ENCODE measurements at places on chromosomes 2 and 18.

DNA sequence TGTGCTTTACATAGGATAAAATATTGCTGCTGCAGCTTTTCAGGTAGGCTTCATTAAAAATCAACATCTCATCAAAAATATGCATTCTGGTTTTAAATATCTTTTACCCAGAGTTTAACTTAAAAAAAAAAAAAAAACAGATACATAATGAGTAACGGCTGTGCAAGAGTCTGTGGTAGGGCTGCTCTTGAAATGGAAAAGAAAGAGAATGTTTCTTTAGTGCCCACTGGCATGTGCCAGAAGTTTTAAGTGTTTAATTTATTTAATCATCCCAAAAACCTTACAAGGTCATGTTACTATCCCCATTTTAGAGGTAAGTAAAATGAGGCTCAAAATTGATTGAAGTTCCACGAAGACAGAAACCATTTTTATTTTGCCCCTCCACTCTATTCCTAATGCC lies 92.1 kb downstream of the SLC8A1 start:
- DNase-seq = no peak

DNA sequence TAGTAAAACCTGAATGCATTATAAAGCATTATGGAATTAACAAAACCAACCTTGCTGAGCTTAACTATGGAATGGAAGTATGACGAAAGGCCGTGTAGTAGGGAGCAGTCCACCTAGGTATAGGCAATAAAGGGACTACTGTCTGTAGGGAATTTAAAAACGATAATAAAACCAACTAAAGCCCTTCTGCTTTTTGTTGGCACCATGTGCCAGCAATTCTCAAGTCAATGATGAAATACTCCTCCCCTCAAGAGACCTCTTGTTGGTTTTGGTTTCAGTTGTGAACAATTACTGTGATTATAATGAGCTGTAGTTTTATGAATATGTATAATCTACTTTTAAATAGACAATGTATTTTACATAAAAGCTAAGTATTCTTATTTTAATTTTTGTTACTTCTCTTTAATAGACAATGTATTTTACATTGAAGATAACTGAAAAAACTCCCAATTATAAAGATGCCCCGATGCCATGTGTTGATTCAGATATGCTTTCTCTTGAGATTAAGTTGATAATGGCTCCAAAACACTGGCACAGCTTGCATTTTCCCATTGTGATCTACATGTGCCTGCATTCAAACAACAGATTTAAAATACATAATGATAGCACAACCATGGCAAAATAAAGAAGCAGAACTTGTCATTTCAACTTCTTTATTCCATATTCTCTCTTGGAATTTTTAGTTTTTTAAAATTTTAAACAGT lies 55.5 kb upstream of the ZDBF2 start:
- no peak for DNase-seq

GRCh38 chr18:38307914-38308313 lies 742.3 kb upstream of the CELF4 start:
- no peak for DNase-seq

GRCh38 chr18:42087235-42087634 lies 132.2 kb downstream of the PIK3C3 start:
- DNase-seq = no peak

DNA sequence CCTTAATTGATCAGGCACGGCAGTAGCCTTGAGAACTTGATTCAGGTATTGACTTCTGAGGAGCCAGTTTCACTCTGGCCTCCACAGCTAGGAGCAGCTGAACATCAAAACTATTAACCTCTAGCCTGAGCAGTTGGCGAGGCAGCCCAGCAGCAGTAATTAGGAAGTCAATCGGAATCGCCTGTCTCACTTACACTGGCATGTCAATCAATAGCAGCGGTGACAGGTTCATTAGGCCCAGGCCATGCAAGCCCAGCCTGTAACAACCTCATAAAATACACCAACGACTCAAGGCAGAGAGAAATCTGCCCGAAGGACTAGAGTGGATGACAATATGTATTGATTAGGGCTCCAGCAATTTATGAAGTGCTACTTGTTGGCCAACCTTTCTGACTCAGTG lies 255.4 kb upstream of the SKOR2 start:
- DNase-seq = no peak
